ENCODE measurements at places on chromosomes 6 and 20.

DNA sequence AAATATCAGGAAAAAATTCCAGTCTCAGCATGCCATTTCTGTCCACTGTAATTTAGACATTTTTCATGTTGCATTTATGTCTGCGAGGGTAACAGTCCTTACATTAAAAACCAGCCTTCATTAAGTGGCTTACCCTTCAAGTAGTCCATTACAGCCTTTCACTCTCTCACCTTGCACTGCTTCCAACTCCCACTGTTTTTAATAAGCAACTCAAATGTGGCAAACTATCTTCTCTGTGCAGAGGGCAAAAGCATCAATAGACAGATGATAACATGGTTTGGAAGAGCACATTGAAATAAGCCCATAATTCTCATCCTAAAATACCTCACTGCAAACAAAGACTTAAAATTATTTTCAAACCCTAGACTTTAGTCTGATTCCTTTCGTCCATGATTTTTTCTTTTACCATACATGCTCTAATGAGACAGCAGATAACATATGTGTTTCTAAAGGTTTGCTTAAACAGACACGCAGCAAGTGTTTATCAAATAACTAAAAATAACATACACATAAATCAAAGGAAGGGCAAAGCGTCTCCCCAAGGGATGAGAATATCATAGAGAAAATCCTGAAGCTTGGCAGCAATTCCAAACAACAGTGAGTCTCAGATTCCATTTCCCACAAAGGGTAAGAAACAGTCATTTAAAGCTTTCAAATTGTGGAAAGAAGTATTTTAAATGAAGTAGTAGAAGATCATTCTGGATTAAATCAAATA, 130.4 kb downstream of the PTPRK start:
- no peak for DNase-seq

DNA sequence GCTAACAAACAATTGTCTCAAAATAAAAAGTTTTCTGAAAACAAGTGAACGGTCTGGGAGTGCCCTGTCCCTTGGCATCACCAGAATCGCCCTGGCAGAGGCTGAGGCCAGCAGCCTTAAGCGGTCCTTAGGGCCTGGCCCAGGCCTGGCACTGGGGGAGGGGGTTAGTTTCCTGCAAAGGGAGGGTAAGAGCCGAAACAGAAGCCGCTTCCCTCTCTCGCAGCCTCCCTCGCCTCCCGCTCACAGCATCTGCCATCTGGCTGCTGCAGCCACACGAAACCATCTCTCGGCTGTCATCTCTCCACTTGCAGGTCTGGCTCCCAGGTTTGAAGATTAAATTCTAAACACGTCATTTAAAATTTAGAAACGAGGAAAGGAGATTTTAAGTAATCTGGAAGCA, 31.5 kb downstream of the PMEPA1 start:
- no peak for DNase-seq

GRCh38 chr6:93575495-93576267, 156.3 kb upstream of the EPHA7 start:
- DNase-seq, result no peak

- DNase-seq, result no peak
Measured at GRCh38 chr6:23977706-23978105, 148.3 kb upstream of the NRSN1 start.

- no peak for DNase-seq
Measured at GRCh38 chr20:5928836-5929715, 21.3 kb downstream of the TRMT6 start.

DNA sequence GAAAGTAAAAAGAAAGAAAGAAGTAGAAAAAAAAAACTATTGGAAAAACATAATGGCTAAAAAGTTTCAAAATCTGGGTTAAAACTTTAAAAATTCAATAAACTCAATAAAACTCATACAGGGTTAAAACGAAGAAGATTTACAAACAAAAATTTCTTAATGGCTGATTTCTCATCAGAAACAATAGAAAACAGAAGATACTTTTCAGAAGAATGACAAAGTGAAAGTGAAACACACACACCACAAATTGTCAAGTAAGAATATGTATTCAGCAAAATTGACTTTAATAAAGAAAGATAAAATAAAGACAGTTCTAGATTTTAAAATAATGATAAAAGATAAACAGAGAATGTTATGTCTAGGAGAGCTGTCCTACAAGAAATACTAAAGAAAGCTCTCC, 618.9 kb upstream of the GJE1 start:
- no peak for DNase-seq

GRCh38 chr6:53216301-53216700, 67.7 kb upstream of the GCM1 start:
- DNase-seq, result no peak

DNA sequence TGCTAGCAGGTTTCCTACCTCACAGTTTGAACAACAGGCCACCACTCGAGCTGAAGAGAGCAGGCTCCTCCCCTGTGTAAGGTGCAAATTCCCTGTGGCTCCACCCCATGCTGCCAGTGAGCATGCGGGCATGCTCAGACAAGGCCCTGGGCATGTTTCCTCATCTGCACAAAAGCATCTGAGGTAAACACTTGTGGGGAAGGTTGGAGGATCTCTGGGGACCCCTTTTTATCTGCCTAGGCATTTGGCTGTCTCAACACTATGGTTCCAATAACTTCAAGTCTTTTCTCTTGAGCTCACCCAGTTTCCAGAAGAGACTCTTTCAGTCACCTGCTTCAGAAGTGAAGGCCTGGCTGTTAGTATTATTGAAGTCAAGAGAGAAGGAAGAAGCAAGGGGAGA, 9.4 kb downstream of the C6orf58 start:
- DNase-seq, result no peak

- no peak for DNase-seq
Measured at GRCh38 chr6:150249261-150249660, 106.4 kb downstream of the PPP1R14C start.

GRCh38 chr20:15889514-15890256, 683.6 kb downstream of the KIF16B start:
- DNase-seq, result peak; percentile 14

GRCh38 chr6:166415833-166416347, 33.1 kb upstream of the MPC1 start:
- DNase-seq, result no peak

- DNase-seq, result no peak
Measured at GRCh38 chr6:140932909-140933308, 1199.8 kb upstream of the GJE1 start.

DNA sequence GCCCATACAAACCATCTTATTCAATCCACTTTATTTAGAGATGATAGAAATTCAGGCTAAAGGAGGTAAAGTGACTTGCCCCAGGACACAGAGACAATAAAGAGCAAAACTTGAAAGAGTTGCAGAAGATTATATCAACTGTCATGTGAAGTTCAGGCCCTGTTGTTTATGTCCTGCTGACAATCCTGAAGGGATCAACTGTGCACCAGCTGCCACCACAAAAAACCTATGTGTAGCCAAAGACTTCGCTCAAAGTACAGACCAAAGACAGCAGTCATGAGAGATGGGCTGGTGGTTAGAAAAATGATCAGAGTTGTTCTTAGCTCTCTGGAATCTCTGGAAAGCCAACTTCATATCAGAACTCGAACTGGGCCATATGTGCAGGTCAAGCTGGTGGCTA, 16.0 kb upstream of the CITED2 start:
- no peak for DNase-seq

DNA sequence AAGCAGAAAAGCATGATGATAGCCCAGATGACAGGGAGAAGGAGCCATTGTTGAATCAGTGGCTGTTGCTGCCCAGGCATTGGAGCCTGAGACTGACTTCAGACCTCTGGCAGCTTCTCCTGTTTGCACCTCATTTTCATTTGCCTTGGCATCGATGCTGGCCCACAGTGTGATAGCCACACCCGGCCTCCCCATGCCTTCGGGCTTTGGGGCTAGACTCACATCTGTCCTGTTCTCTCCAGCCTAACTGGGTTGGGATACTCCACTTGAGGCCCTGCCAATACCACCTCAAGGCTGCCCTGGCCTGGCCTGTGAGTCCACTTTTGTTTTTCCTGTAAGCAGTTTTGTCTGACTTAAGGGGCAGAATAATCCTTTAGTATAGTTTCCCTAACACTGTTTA, 140.4 kb downstream of the UST start:
- DNase-seq, result no peak

GRCh38 chr6:24497254-24497970, 2.6 kb downstream of the ALDH5A1 start:
- no peak for DNase-seq

DNA sequence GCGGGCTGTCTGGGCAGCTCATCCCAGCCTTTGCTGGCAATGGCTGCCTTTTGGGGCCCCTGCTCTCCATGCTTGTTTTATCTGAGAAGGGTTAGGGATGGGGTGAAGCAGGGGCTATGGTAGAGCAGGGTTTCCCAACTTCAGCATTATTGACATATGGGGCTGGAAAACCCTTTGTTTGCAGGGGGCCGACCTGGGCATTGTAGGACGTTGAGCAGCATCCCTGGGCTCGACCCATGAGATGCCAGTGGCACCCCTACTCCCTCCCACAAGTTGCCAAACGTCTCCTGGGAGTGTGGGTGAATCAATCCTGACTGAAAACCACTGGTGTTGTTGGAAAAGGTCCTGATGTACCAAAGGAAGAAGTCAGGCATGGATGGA, 56.9 kb downstream of the KCNK5 start:
- no peak for DNase-seq

GRCh38 chr20:58639182-58640146, 11.6 kb upstream of the STX16 start:
- no peak for DNase-seq

DNA sequence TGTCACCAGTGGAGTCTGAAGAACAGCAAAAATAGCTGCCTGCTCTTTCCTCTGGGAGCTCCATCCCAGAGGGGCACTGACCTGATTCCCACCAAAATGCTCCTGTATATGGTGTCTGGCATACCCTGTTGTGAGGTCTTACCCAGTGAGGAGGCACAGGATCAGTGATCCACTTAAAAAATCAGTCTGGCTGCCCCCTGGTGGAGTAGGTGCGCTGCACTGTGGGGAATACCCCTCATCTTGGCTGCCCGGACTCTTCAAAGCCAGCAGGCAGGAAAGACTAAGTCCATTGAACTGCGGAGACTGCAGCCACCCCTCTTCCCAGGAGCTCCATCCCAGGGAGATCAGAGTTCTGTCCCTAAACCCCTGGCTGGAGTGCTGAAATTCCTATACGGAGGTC, 230.9 kb upstream of the HTR1E start:
- peak; percentile 35 for DNase-seq

GRCh38 chr6:3640868-3641267, 110.6 kb downstream of the PXDC1 start:
- no peak for DNase-seq

GRCh38 chr20:50037123-50037522, 54.3 kb downstream of the SNAI1 start:
- no peak for DNase-seq

- peak; percentile 69 for DNase-seq
Measured at GRCh38 chr6:26195376-26195923, 108.2 kb downstream of the HFE start.

DNA sequence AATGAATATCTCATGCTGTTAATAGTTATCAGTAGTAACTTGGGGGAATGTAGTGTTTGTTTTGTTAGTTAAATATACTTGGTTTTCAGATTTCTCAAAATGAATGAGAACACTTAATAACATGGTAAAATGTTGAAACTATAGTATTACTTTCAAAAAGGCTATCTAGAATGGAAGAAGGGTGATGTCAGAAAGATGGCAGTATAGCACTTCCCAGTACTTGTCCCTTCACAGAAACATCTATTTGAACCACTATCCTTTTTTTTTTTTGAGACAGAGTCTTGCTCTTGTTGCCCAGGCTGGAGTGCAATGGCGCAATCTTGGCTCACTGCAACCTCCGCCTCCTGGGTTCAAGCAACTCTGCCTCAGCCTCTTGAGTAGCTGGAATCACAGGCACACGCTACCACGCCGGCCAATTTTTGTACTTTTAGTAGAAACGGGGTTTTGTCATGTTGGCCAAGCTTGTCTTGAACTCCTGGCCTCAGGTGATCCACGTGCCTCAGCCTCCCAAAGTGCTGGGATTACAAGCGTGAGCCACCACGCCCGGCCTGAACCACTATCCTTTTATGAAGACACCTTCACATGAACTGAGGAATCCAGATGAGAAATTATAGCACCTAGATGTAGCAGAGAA, 4.7 kb upstream of the ECHDC1 start:
- DNase-seq, result no peak

GRCh38 chr20:2585811-2586210, 49.4 kb downstream of the TMC2 start:
- no peak for DNase-seq

- no peak for DNase-seq
Measured at GRCh38 chr6:91705646-91706045, 1118.8 kb upstream of the MAP3K7 start.

GRCh38 chr6:41093729-41094128, 21.0 kb downstream of the NFYA start:
- DNase-seq, result no peak

DNA sequence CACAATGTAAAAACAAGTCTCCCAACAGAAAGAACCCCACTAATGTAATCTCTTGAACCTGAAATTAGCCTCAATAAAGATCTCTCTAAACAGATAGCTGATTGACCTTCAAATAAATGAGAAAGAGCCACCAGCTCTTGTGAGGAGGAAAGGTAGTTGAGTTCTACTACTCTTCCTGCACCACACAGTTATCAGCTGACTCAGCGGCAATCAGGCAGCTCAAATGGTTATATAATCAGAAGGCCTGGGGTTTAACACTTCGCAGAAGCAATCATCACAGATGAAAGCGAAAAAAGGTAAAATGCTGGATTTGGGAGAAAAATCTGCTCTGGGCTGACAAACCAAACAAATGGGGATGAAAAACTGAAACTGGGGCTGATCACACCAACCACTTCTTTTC, 91.8 kb downstream of the CHD6 start:
- DNase-seq, result no peak

- DNase-seq, result no peak
Measured at GRCh38 chr6:146305092-146305491, 238.5 kb upstream of the RAB32 start.

GRCh38 chr6:70299456-70299855, 3.4 kb downstream of the COL9A1 start:
- DNase-seq, result peak; percentile 33

GRCh38 chr6:34543421-34543820, 12.7 kb downstream of the SPDEF start:
- DNase-seq, result no peak

All from iPS-NIHi11 (cell line).